ENCODE measurements at places on chromosomes 3 and 15. TPM values are rescaled to one million over a fixed set of nuclear protein-coding genes. Genes with fewer than 3 reads are reported as not detected.

GRCh38 chr3:118504906-118505305, 529.7 kb downstream of the IGSF11 start:
- DNase-seq: no peak

WDR93 gene
- total RNA-seq: not detected

HYKK gene
- total RNA-seq: 3.4 TPM

GOLGA8T gene
- total RNA-seq: 0.94 TPM

CSPG4 gene
- 43.3 TPM for total RNA-seq

All from osteocyte (in vitro differentiated cells).